Caudate nucleus (tissue), 63 donors: ENCODE measurements at places on chromosomes 12 and 14.

DNA sequence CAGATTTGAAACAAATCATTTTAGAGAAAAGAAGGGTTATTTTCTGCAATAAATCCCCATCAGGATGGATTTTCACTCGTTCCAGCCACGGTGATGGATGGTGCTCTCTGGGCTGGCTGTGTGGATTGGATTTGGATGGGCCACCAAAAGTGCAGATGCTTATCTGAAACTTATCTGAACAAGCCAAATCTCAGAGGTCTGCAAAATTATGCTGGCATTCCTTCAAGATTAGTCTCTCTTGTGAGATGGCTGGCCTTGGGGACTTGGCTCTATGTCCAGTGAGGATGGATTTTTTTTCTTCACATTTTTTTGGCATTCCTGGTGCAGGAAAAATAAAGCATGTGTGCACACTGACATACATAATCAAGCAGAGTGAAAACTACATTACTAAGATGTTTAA lies 341.9 kb downstream of the GXYLT1 start:
- DNase-seq = no peak

DNA sequence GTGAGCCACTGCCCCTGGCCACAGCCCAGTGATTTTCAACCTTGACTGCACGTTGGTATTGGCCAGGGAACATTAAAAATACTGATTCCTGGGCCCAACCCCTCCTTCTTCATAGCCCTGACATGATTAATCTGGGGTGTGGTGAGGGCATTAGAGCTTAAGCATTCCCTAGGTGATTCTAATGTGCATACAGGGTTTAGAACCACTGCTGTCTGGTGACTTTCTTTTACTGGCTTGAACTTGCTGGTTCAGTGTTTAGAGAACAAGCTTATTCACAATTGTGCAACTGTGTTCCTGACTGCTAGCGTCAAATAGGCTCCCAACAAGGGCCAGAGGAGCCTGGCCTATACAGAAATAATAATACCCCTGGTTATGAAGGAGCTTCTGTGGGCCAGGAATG lies 488.8 kb upstream of the CCDC196 start:
- DNase-seq = no peak

GRCh38 chr12:96112733-96113132 lies 77.3 kb upstream of the LTA4H start:
- no peak for DNase-seq

DNA sequence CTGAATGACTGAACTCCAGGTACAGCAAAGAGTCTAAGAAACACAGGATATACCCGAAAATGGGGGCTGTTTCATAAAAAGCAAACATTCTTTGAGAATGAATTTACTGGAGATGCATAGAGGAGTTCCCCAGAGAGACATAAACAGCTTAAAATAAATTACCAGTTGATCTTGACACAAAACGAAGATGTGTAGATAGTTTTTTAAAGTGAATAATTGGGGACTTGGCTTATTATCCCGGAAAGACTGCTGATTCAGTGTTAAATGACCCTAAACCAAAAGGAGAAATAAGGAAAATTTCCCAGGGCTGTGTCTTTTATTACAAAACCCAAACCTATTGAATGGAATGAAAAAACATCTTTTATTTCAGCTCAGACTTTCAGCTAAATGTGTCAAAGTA lies 1052.8 kb upstream of the TMEM132C start:
- no peak for DNase-seq

DNA sequence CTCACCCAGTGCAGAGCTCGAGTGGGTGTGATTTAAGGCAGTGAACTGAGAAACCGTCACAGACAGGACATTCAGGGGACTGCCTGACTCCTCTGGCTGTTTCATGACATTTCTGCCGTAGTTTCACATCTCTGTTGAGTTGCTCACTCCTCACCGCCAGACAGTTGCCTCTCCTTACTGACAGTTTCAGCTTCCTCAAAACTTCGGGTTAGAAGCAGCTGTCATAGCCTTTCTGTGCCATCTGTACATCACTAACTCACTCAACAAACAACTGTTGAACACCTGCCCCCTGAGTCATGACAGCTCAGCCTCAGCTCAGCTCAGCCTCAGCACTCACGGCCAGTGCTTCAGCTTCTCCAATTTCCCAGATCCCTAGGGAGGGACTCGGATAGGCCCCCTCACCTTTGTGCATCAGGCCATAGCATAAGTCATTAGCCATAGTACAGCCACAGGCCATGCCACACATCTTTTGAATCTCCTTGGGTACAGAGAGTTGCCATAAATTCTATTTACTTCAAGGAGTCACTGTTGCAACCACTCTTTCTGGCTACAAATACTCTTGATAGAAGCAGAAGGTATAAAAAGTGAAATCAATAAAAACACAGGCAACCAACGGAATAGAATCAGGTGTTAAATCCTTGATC lies 6.2 kb upstream of the SLC15A4 start:
- DNase-seq = no peak

- peak; percentile 56 for DNase-seq
Measured at GRCh38 chr12:113152835-113153814, 3.6 kb downstream of the CFAP73 start.

GRCh38 chr14:49870908-49871307 lies 18.3 kb upstream of the NEMF start:
- DNase-seq = no peak

DNA sequence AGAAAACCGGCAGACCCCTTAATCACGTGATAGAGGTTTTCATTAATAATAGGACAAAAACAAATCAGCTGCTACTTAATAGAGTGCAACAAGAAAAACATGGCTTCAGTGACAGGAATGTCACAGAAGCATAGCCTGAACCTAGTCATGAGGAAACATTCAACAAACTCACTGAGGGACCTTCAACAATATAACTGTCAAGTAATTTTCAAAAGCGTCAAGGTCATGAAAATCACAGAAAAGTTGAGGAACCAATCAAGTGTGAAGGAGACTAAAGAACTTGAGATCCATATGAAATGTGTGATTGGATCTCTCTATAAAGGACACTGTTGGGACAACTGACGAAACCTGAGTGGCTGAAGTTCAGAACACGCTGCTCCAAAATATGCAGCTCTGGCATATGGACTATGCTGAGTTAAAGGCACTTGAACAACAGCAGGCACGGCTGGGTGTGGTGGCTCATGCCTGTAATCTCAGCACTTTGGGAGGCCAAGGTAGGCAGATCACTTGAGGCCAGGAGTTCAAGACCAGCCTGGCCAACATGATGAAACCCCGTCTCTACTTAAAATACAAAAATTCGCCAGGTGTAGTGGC lies 16.3 kb downstream of the NDUFA12 start:
- no peak for DNase-seq

- no peak for DNase-seq
Measured at GRCh38 chr14:50354527-50354926, 42.2 kb downstream of the CDKL1 start.

- DNase-seq = no peak
Measured at GRCh38 chr12:89513544-89513943, 11.1 kb downstream of the GALNT4 start.

GRCh38 chr12:79706156-79706555 lies 15.4 kb upstream of the PAWR start:
- no peak for DNase-seq

- DNase-seq = no peak
Measured at GRCh38 chr12:115710104-115710564, 567.4 kb downstream of the MED13L start.

DNA sequence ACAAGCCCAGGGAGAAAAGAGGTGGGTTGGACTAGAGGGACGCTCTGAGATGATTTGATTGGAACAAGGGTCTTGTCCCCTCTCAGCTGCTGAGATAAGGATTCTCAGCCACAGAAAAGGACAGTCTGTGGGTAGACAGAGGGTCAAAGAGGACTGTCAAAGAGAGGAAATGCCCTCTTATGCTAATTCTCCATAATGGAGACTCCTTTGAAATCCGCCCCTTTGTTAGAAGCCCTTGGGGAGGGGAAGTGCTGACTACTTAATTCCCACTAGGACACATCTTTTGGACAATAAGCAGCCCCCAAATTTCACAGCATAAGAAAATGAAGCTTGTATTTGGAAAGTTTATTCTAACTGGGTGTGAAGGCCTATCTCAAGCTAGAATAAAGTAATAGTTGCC lies 176.6 kb downstream of the KTN1 start:
- DNase-seq = no peak

GRCh38 chr14:99687284-99688209 lies 3.4 kb downstream of the CYP46A1 start:
- DNase-seq = no peak

GRCh38 chr14:72146241-72146640 lies 214.0 kb downstream of the RGS6 start:
- no peak for DNase-seq

GRCh38 chr14:95524706-95525512 lies 8.5 kb upstream of the SYNE3 start:
- DNase-seq = no peak

DNA sequence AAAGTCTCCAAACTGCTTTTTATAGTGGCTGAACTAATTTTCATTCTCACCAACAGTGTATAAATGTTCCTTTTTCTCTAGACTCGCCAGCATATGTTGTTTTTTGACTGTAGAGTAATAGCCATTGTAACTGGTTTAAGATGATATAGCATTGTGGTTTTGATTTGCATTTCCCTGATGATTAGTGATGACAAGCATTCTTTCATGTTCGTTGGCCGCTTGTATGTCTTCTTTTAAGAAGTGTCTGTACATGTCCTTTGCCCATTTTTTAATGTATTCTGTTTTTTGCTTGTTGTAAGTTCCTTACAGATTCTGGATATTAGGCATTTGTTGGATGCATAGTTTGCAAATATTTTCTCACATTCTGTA lies 404.9 kb downstream of the FLRT2 start:
- DNase-seq = no peak

DNA sequence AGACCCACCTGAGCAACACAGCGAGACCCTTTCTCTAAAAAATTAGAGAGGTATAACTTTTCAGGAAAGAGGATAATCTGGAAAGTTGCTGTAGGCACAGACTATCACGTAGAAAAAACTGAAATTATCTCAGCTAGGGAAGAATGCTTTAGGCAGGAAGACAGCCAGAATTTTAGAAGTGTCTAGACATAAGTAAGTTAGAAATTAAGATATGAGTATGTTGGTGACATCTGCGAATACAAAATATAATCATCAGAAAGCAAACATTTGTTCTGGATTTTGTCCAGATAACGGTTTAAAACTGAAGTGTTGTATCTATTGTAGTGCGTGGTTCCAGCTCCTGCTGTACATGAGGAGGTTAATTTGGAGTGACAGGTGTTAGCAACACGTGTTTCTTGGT lies 123.2 kb downstream of the FBXL14 start:
- no peak for DNase-seq

DNA sequence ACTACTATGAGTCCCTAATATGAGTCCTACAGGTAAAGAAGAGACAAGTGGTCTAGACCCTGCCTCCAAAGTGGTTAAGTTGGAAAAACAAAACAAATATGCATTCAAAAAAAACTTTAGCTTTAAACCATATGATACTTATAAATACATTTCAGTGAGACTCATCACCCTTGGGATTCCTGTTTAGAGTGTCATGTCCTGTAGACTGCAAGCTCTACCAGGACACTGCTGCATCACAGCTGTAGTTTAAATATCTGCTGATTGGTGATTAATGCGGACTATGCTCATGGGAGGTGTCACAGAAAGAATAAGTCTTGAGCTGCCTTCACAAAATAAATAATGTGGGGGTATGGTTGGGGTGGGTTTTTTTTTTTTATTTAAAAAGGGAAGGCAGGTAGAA lies 8.8 kb upstream of the LGR5 start:
- DNase-seq = no peak

DNA sequence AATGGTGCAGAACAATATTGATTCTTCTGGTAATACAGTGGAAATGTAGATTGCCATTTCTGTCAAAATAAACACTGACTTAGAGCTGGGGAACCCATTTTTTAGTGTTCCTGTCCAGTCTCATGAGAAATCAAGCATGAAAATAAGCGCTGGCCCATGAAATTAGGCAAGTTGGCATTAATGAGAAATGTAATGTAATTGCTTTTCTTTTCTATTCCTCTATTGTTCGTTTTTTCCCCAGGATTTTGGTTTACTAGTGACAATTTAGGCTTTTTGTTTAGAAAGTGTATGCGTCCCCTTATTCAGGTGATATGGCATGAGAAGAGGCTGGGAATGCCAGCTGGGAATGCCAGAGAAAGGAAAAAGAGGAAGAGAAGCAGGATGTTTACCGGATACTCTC lies 64.4 kb upstream of the KICS2 start:
- no peak for DNase-seq

GRCh38 chr14:65949711-65950516 lies 536.3 kb upstream of the CCDC196 start:
- DNase-seq = no peak

- DNase-seq = no peak
Measured at GRCh38 chr12:24955853-24956252, 7.0 kb upstream of the BCAT1 start.

GRCh38 chr12:53997204-53998109 lies 2.5 kb upstream of the HOXC9 start:
- no peak for DNase-seq

DNA sequence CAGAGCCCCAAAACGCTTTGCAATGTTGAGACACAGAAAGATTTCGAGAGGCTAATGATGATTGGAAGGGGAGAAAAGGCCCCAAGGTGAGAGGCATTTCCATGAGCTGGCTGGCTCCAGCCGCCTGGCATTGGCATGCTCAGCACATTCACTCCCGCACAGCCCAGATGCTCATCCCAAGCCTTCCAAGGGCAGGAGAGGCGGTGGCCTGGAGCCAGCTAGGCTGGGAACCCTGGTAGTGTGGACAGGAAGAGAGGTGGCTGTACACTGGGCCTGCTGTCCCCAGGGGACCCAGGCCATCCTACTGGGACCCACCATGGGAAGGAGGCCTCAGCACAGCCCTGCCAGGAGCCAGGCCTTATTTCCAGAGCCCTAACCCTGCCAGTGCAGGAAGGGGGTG lies 72.2 kb downstream of the SPTB start:
- DNase-seq = no peak

GRCh38 chr14:89801136-89801535 lies 153.4 kb downstream of the EFCAB11 start:
- no peak for DNase-seq

- DNase-seq = no peak
Measured at GRCh38 chr14:88668448-88669116, 105.7 kb downstream of the ZC3H14 start.

DNA sequence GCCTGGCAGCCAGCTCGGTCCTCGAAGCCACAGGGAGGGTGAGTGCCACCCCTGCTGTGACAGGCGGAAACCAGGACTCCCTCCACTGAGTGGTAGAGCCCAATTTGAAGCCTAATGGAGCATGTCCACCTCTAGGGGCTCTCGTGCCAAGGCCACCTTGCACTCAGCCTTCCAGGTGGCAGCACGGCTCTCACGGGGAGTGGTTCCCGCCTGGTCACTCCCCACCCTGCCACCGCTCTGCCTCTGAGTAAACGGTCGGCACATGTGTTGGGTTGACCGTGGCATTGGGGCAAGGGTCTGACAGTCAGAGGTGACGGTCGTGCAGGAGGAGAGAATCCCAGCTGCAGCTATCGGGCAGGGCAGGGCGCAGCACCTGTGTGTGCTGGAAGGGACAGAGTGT lies 34.8 kb downstream of the IL31 start:
- DNase-seq = no peak

GRCh38 chr12:132449565-132450417 lies 40.2 kb upstream of the FBRSL1 start:
- DNase-seq = no peak
